HCT116 (cell line): ENCODE measurements at places on chromosomes 6 and 20. TPM values are rescaled to one million over a fixed set of nuclear protein-coding genes. Genes with fewer than 3 reads are reported as not detected.

The PDYN gene
- total RNA-seq: not detected

The CPNE1 gene
- total RNA-seq: 333 TPM

The EYS gene
- not detected for total RNA-seq

GRCh38 chr6:80217794-80218193, 111.3 kb downstream of the BCKDHB start:
- no peak overlapping the region for H3K27ac ChIP-seq
- no peak overlapping the region for H3K4me3 ChIP-seq

GRCh38 chr6:148700047-148700715, 46.6 kb upstream of the UST start:
- no peak for DNase-seq
- H3K4me1 ChIP-seq: no peaks in the 10 kb centered on the region
- H3K27me3 ChIP-seq: no peaks in the 10 kb centered on the region
- H3K4me3 ChIP-seq: no peak overlapping the region
- H3K27ac ChIP-seq: no peak overlapping the region
